ENCODE measurements at places on chromosomes 16 and 17. TPM values are rescaled to one million over a fixed set of nuclear protein-coding genes. Genes with fewer than 3 reads are reported as not detected.
A peak's percentile ranks its signal among the peaks of the same experiment; 100 is the strongest.

HSD17B1 gene
- 6.1 TPM for polyA plus RNA-seq

DNA sequence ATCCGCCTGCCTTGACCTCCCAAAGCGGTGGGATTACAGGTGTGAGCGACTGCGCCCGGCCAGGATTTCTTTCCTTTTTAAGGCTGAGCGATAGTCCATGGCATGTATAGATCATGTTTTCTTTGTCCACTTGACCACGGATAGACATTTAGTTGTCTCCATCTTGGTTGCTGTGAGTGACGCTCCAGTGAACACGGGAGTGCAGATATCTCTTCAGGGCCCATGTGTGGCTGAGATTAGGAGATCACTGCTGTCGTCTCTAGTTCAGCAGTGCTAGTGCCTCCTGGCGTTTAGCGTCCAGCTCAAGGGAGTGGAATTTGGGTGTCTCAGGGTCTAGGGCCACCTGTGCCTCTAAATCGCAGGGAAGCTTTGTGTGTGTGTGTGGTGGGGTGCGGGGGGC lies 41.5 kb downstream of the ABCC1 start:
- no peaks in the 10 kb centered on the region for H3K36me3 ChIP-seq
- H3K27ac ChIP-seq = no peak overlapping the region
- no peak overlapping the region for H3K4me3 ChIP-seq
- no peak for DNase-seq

DNA sequence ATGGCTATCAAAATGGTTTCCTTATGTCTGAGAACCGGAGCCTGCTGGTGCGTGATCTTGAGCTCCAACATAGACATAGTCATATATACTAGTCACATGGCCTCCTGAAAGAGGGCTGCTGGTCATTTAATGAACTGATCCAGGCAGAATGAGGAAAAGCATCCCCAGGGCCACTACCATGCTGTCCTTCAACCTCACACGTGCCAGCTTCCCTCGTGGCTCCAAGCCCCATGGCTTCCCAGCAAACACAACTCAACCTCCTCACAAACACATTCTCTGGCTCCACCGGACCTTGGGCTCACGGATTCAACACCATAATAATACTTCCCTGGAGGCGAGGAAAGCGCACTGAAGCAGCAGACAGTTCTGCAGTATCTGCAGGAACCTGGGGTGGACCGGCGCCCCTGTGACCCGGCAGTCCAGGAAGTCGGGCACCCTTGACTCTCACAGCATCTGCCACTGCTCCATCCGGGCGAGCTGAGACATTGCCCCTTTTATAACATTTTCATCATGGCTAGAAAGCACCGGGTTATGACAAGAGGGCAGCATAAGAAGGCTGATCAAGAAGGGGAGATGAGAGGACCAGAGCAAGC lies 57.2 kb upstream of the CDH5 start:
- H3K27ac ChIP-seq = no peak overlapping the region
- H3K36me3 ChIP-seq = no peaks in the 10 kb centered on the region
- no peaks in the 10 kb centered on the region for H3K27me3 ChIP-seq
- no peak for DNase-seq
- H3K4me3 ChIP-seq = no peak overlapping the region
- H3K4me1 ChIP-seq = no peaks in the 10 kb centered on the region

DNA sequence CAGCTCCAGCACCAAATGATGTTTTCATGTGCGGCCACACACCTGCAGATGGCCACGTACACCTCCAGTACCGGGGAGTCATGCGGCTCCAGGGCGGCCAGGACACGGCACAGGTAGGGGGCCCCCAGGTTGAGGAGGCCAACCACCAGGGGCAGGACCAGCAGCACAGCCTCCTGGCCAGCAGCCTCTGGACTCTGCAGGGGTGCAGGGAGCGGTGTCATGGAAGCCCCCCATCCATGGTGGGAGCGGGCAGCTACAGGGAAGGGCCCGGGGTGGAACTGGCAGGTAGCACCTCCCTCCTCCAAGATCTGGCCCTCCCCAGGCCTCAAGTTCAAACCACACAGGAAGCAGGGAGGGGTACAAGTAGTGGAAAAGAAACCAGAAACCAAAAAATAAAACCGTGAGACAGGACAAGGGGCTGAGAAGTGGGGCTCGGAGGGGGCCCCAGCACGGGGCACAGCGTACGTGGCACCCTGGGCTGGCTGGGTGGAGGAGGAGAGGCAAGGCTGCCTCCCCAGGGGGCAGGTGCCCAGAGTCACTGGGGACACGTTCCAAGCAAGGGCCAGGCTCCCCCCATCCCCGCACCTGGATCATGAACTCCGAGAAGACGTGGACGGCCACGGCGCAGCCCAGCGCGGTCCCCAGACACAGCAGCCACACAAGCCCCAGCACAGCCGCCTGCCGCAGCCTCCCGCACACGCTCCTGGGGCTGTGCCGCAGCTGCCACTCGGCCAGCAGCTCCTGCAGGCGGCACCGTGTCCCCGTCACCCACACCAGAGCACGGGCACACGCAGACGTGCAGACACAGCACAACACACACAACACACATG lies 7.4 kb downstream of the TMC6 start:
- peak overlapping the region; percentile 51 for H3K4me3 ChIP-seq
- no peaks in the 10 kb centered on the region for H3K27me3 ChIP-seq
- H3K36me3 ChIP-seq = peaks cover 62% of the 10 kb centered on the region
- peak overlapping the region; percentile 88 for H3K27ac ChIP-seq
- peak; percentile 64 for DNase-seq
- H3K4me1 ChIP-seq = peaks cover 48% of the 10 kb centered on the region

DPEP3 gene
- 0.23 TPM for polyA plus RNA-seq

DNA sequence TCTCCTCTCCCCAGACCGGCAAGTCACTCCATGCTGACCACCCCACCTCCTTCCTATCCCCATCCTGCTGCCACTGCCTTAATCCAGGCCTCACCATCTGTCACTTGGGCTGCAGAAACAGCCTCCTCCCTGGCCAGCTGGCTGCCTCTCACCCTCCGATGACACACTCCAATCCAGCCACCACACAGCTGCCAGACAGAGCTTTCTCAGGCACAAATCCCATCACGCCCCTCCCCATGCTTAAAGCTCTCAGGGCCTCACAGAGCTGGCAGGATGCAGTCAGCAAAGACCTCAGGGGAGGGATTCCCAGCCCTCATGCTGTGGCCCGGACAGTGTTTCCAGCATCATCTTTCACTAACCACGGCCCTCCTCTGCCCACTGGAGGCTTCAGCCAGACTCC lies 13.7 kb downstream of the CAMKK1 start:
- no peaks in the 10 kb centered on the region for H3K4me1 ChIP-seq
- no peak overlapping the region for H3K4me3 ChIP-seq
- no peak overlapping the region for H3K27ac ChIP-seq
- DNase-seq = no peak

NUDT7 gene
- polyA plus RNA-seq = 20.5 TPM

GRCh38 chr17:83194186-83194561 lies 114.8 kb downstream of the METRNL start:
- no peak overlapping the region for H3K27ac ChIP-seq
- DNase-seq = no peak
- no peak overlapping the region for H3K4me3 ChIP-seq
- H3K4me1 ChIP-seq = peaks cover 24% of the 10 kb centered on the region

GRCh38 chr16:1097156-1097555 lies 1.1 kb upstream of the C1QTNF8 start:
- DNase-seq = no peak
- no peaks in the 10 kb centered on the region for H3K36me3 ChIP-seq
- peaks cover 38% of the 10 kb centered on the region for H3K27me3 ChIP-seq
- H3K4me3 ChIP-seq = no peak overlapping the region

NOXO1 gene
- 5.7 TPM for polyA plus RNA-seq

GRCh38 chr16:48537275-48537674 lies 72.7 kb downstream of the N4BP1 start:
- peaks cover 19% of the 10 kb centered on the region for H3K36me3 ChIP-seq
- peak overlapping the region; percentile 71 for H3K27ac ChIP-seq
- no peaks in the 10 kb centered on the region for H3K27me3 ChIP-seq
- H3K4me1 ChIP-seq = peaks cover 31% of the 10 kb centered on the region
- peak; percentile 20 for DNase-seq

- no peak overlapping the region for H3K4me3 ChIP-seq
- no peaks in the 10 kb centered on the region for H3K4me1 ChIP-seq
- DNase-seq = no peak
- H3K36me3 ChIP-seq = no peaks in the 10 kb centered on the region
- no peak overlapping the region for H3K27ac ChIP-seq
- H3K27me3 ChIP-seq = no peaks in the 10 kb centered on the region
These were observed 506.8 kb upstream of the SOX9 start for GRCh38 chr17:71613996-71614395.

GRCh38 chr17:1227917-1228780 lies 42.1 kb upstream of the BHLHA9 start:
- H3K27me3 ChIP-seq = peaks cover 69% of the 10 kb centered on the region
- no peak for DNase-seq
- H3K36me3 ChIP-seq = no peaks in the 10 kb centered on the region
- H3K4me1 ChIP-seq = no peaks in the 10 kb centered on the region

DNA sequence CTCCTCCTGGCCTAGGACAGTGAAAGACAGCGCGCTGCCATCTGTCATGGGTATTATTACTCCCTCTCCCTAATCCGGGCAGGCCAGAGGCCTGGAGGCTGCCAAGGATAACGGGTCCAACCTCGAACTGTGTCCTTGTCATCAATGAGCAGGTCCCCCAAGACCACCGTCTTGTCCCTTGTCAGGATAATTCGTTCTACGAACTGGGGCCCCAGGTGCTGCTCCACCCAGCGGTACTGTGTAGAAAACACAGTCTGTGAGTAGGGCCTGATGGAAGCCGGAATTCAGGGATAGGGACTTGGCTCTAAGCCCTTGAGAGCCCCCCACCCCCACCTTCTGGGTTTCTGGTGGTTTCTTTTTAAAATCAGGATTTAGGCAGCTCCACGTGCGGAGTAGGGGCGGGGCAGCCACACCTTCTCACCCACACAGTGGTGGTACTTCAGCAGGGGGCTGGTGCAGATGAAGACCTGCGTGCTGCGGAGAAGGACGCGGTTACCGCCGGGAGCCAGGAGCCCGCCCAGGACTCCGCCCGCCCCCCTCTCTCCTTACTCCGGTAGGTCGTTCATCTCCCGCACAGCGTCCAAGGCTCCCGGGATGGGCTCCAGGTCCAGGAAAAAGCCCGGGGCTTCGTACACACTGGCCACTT lies 787 bp downstream of the NT5C start:
- DNase-seq = peak; percentile 50
- H3K27ac ChIP-seq = peak overlapping the region; percentile 61
- H3K27me3 ChIP-seq = no peaks in the 10 kb centered on the region

DNA sequence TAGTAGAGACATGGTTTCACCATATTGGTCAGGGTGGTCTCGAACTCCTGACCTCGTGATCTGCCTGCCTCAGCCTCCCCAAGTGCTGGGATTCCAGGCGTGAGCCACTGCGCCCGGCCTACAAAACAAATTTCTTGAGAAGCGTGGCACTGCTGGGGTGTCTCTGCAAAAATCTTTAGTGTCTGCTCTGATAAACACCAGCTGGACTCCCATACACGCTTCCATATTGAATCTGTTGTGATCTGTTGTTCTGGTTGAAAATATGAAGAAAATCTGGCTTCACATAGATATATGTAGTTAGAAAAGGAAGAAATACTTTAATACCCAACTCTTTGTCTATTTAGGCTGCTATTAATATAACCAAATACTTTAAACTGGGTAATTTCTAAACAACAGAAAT lies 33.3 kb downstream of the VPS53 start:
- peaks cover 12% of the 10 kb centered on the region for H3K4me1 ChIP-seq
- H3K27ac ChIP-seq = no peak overlapping the region
- no peak overlapping the region for H3K4me3 ChIP-seq
- H3K27me3 ChIP-seq = no peaks in the 10 kb centered on the region
- DNase-seq = no peak

DNA sequence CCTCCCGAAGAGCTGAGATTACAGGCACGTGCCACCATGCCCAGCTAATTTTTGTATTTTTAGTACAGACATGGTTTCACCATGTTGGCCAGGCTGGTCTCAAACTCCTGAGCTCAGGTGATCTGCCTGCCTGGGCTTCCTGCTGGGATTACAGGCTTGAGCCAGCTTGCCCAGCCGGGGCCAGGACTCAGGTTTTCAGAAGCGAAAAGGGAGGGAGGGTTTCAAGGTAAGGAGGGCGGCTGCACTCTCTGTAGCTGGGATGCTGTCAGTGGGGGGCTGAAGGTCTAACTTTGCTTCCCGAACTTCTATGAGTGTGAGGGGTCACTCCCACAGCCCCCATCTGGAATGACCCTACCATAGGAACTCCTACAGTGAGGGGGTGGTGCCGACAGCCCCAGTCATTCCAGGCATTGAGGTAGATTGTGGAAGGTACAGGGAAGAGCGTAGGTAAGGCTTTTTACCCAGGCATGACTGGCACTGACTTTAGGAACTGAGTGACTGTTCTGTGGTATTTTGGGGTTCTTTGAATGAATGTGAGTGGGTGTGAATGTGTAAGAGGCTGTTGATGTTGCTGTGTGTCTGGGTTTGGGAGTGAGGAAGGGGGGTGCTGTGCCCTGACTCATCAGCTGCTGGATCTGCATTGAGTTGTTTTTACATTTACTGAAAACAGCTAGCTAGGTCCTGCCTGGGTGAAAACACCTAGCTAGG lies 3.8 kb upstream of the C1QL1 start:
- peaks cover 27% of the 10 kb centered on the region for H3K4me1 ChIP-seq
- peaks cover 52% of the 10 kb centered on the region for H3K27me3 ChIP-seq
- no peaks in the 10 kb centered on the region for H3K36me3 ChIP-seq
- no peak overlapping the region for H3K4me3 ChIP-seq
- no peak for DNase-seq

DNA sequence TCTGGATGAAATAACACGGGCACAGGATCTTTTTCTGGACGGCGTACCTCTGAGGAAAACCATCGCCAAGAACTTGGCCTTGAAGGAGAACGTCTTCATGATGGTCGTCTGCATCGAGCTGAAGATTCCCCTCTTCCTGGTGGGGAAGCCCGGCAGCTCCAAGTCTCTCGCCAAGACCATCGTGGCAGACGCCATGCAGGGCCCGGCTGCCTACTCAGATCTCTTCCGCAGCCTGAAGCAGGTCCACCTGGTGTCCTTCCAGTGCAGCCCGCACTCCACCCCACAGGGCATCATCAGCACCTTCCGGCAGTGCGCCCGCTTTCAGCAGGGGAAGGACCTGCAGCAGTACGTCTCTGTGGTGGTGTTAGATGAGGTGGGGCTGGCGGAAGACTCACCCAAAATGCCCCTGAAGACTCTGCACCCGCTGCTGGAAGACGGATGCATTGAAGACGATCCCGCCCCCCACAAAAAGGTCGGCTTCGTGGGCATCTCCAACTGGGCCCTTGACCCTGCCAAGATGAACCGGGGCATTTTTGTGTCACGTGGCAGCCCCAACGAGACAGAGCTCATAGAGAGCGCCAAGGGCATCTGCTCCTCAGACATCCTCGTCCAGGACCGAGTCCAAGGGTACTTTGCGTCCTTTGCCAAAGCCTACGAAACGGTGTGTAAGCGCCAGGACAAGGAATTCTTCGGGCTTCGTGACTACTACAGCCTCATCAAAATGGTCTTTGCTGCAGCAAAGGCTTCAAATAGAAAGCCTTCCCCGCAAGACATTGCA lies 68.3 kb upstream of the ENDOV start:
- no peak for DNase-seq
- H3K27me3 ChIP-seq = no peaks in the 10 kb centered on the region
- H3K4me1 ChIP-seq = no peaks in the 10 kb centered on the region
- H3K27ac ChIP-seq = no peak overlapping the region

- no peaks in the 10 kb centered on the region for H3K36me3 ChIP-seq
- no peak overlapping the region for H3K4me3 ChIP-seq
- H3K27ac ChIP-seq = no peak overlapping the region
- no peak for DNase-seq
These were observed 33.3 kb downstream of the TLE7 start for GRCh38 chr16:71408536-71408935.
